Left renal pelvis (tissue), 4 donors: ENCODE measurements at places on chromosomes 3 and 15. TPM values are rescaled to one million over a fixed set of nuclear protein-coding genes. Genes with fewer than 3 reads are reported as not detected.

DNA sequence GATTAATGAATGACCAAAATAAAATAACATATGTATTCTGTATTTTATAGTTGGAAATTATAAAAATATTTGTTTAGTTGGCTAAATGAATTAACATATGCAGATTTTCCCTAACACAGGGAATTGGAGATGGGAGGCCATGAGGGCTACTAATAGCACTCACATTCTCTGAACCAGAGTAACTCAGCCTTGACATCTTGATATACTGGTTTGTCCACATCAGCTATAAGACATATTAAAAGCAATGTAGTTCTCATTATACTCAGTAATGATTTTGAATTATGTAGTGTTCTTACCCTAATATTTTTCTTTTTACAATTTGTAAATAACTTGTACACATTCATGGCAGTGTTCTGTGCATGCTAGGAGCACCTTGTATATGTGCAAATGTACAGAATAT lies 255.9 kb downstream of the EPHA6 start:
- DNase-seq, result no peak

DNA sequence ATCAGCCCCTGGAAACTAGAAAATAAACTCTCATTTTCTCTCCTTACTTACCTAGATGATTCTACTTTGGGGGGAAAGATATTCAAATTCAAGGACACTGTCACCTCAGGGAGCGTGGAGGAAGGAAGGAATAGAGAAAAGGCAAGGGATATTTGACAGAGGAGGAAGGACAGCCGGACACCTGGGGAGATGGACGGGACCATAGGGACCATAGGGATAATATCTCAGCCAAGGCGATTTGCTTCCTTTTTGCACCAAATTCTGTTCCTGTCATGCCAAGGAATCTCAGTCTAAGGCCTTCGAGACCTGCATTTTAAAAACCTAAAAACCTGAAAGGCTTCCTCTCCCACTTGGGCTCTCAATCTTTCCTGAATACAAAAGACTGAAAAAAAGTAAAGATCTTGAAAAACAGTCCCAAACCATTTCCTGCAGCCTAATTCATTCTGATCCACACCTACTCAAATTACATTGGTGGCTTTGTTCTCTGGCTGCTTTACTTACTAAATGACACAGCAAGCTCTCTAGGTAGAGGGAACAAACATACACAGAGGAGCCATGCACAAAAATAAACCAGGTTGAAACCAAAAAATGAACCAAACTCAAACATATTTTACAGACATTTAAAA lies 73.9 kb upstream of the SLC24A5 start:
- no peak for DNase-seq

GRCh38 chr3:147298511-147298982 lies 107.8 kb downstream of the ZIC4 start:
- no peak for DNase-seq

DNA sequence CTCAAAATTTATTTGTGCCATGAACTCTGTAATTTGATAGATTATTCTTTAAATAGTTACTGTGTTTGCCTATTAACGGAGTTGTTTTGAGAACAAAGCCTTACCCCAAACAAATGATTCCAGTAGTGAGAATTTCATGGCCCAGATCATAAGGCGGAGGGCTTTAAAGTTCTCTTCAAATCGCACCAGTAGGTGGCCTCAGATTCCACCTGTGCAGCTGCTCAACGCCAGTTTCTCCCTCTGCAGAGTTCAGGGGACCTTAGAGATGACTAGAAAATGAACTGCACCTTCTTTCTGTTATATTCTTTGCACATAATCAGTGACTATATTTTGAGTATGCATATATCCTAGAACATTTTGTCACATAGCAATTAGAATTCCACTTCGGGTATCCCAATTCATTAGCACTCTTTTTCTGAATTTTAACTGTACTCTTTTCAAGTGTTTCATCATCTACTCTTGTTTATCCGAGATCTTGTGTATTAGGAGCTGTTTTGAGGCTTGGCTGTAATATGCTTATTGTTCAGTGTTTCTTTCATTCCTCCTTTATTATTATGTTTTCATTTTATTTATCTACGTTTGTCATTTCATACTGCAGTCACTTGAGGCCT lies 232.6 kb upstream of the CHRM5 start:
- DNase-seq, result no peak

GRCh38 chr3:52451237-52452083 lies 2.4 kb downstream of the TNNC1 start:
- no peak for DNase-seq

GRCh38 chr15:92606126-92606835 lies 49.3 kb downstream of the FAM174B start:
- DNase-seq, result no peak

DNA sequence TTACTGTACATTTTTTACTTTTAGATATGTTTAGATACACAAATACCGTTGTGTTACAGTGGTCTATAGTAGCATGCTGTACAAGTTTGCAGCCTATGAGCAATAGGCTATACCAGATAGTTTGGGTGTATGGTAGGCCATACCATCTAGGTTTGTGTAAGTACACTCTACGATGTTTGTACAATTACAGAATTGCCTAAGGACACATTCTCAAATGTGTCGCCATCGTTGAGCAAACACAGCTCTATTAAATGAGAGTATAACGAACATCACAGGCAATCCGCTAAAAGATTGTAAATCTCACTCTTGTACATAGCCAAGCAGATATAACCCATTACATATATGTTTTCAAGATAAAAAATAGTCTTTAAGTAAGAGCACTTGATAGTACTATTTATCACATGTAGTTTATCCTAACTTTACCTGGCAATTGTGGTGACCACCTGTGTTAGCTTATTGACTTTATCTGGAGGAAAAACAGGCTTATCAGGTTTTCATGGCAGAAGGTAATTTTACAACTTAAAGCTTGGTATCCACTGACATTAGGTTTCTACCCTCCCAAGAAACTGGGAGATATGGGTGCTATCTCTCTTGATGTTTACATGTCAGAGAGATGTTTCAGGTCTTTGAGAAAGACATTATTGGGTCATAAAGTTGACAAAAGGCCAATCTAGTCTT lies 898.7 kb downstream of the NSUN3 start:
- no peak for DNase-seq

DNA sequence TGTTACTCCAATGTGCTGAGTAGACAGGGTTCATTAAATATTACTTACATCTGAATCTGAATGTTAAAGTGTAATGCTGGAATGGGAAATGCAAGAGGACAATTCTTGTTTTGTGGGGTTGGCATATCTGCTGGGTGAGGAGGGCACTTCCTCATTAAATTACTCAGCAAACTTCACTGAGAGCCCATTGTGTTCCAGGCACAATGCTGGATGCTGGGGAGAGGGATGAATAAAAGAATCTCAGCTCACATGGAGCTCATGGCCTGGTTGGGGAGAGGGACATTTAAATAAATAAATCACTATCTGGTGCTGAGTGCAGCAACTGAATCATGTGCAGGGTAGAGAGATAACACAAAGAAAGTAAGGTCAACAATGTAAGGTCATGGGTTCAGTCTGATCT lies 199.2 kb upstream of the CFAP20DC start:
- DNase-seq, result no peak

FBXO40 gene
- not detected for polyA plus RNA-seq

GOLGA6A gene
- 0.34 TPM for polyA plus RNA-seq

GRCh38 chr3:126423191-126424038 lies 28.7 kb downstream of the CFAP100 start:
- DNase-seq, result no peak

GRCh38 chr3:14827776-14828175 lies 9.0 kb downstream of the FGD5 start:
- no peak for DNase-seq

GRCh38 chr3:50124052-50124799 lies 30.9 kb upstream of the SEMA3F start:
- no peak for DNase-seq

DNA sequence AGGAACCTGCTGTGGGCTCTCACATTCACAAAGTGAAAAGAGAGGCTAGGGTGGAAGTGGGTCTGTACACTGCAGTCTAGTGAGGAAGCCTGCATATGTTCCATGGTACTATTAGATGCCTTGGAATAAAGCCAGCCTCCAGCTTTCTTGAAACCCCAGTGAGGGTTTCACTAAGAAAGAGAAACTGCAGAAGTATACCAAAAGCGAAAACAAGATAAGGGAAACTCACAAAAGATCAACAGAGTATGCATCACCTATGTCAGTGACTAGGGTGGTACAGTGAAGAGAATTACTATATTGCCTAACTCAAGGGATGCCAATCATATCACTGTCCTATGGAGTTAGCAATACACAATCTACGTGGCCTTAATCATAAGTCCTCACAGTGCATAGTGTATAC lies 212.5 kb upstream of the GADL1 start:
- DNase-seq, result no peak

GRCh38 chr3:108180194-108180593 lies 42.0 kb downstream of the IFT57 start:
- DNase-seq, result no peak

DNA sequence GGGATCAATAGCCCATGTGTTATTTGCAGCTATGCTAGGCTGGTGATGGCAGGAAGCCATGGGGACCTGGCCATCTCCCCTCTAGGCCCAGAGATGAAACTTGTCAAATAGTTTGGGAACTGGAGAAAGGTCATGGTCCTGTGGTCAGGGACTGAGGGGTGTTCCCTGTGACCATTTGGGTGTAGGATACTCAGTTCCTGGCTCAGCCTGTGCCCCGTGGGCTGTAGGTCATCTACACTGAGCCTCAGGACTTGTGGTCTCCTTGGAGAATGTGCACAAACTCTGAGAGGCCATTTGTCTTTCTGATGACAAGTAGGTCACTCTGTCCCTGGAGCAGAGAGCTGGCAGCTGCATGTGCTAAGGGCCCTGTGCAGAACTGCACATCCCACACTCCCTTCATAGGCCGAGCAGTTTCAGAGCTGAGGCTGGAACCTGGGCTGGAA lies 17.5 kb downstream of the GASK1A start:
- no peak for DNase-seq

DNA sequence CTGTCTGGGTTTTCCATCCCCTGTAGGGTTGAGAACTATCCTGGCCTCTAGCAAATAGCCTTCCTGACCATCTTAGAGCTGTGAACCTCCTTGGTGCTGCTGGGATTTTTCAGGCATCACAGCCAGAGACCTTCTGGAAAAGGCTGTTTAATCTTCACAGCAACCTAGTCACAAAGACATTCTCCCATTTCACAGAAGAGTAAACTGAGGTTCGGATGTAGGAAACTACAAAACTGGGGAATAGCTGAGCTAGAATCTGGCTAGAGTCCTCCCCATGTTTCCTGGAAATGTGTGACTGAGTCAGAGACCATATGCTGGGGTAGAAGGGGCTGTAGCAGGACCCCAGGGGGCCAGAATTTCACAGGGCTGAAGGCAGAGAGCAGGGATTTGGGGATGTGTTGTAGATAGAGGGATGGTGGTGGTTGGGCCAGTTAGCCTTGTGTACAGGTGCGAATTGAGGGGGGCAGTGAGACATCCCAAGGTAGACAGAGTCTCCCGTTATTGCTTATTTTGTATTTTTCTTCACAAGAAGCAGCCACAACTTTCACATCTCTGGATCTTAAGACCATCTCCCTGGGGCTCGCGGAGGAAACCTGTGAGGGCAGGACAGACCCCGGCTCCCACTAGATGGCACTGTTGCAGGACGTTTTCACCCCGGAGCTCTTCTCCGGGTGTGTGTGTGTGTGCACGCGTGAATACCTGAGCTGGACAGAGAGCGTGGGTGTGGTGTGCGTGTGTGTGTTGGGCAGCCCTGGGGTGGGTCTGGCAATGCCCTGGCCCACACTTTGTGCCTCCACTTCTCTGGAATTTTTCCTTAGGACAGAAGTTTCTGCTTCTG lies 66.9 kb upstream of the PRR23C start:
- DNase-seq, result no peak
